ENCODE measurements at places on chromosomes 7 and 10. TPM values are rescaled to one million over a fixed set of nuclear protein-coding genes. Genes with fewer than 3 reads are reported as not detected.

C10orf53 gene
- total RNA-seq = not detected

SPDYE1 gene
- not detected for total RNA-seq

INA gene
- not detected for total RNA-seq

TRPV5 gene
- not detected for total RNA-seq

CPXM2 gene
- total RNA-seq = 2.6 TPM

C10orf62 gene
- total RNA-seq = 0.48 TPM

SFMBT2 gene
- 9.4 TPM for total RNA-seq

CTAGE8 gene
- total RNA-seq = 0.32 TPM

COA1 gene
- total RNA-seq = 66.4 TPM

PRSS58 gene
- not detected for total RNA-seq

DLX6 gene
- total RNA-seq = not detected

GNG11 gene
- 18.4 TPM for total RNA-seq

CLCN1 gene
- 0.08 TPM for total RNA-seq

MKI67 gene
- total RNA-seq = 2.4 TPM

- no peak for DNase-seq
Measured at GRCh38 chr10:129375912-129376311, 91.1 kb upstream of the MGMT start.

DNA sequence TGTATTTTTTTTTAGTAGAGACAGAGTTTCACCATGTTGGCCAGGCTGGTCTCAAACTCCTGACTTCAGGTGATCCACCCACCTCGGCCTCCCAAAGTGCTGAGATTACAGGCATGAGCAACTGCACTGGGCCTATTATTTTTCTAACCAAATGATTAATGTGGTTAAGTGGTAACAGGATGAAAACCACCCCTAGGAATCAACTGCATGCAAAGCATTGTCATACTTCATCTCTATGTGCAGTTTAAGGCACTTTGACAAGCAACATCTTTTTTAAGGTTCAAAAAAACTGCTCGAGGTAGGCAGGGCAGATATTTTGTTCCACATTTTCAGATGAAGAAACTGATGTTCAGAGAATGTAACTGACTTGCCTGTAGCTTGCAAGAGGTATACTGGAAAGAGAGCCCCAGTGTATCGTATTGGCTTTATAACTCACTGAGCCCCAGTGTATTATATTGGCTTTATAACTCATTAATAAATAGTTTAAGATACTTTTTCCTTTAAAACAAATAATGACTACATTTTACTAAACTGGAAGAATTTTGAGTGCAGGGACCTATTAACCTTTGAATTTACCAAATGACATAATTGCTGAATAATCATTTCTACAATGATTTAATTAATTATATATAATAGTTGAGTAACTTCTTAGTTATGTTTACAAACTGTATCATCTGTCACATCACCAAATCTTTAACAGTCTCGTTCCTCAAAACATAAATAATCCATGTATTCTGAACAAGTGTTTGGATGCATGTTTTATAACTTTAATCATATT, 38.1 kb downstream of the RTKN2 start:
- DNase-seq = no peak

DNA sequence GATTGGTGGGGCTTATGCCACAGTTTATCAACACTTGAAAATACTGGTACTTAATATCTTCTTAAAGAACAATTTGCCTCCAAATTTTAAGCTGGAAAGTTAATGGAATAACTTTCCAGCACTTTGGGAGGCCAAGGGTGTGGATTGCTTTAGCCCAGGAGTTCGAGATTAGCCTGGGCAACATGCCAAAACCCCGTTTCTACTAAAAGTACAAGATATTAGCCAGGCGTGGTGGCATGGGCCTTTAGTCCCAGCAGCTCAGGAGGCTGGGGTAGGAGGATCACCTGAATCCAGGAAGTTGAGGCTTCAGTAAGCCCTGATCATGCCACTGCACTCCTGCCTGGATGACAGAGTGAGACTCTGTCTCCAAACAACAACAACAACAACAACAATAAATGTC, 56.0 kb downstream of the PRF1 start:
- DNase-seq = peak; percentile 15

DNA sequence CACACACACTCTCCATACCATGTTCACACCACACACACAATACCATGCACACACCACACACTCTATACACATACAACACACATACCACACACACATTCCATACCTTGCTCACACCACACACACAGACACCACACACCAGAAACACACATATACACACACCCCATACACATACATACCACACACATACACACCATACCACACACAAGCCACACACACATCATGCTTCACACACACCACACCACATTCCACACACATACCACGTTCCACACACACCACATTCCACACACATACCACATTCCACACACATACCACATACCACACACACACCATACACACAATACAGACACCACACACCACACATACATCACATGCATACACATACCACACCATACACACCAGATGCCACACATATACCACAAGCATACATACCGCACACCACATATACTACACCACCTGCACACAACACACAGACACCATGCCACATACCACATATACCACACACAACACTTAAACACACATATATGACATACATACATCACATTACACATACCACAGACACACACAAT, 282.7 kb downstream of the POU6F2 start:
- no peak for DNase-seq

- peak; percentile 64 for DNase-seq
Measured at GRCh38 chr10:11178606-11179515, 161.2 kb downstream of the CELF2 start.

- peak; percentile 33 for DNase-seq
Measured at GRCh38 chr10:132363921-132364593, 32.1 kb downstream of the LRRC27 start.

DNA sequence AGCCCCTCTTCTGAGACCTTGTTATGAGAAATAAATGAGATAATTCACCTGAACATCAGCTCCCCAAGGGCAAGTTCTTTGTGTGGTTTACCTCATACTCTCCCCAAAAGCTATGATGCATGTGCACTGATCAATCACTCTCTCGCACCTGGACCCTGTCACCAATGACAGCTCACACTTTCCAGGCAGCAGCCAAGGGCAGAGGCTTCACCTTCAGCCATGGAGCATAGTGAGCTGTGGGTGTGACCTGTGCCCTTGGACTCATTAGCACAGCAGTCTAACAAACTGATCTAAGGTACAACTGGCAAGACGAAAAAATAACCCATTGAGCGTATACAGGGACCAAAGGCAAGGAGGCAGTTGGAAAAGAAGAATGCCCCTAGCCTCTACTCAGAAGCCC, 17.0 kb downstream of the PDE1C start:
- peak; percentile 46 for DNase-seq

GRCh38 chr7:67377939-67378862, 381.6 kb downstream of the TYW1 start:
- DNase-seq = peak; percentile 69

DNA sequence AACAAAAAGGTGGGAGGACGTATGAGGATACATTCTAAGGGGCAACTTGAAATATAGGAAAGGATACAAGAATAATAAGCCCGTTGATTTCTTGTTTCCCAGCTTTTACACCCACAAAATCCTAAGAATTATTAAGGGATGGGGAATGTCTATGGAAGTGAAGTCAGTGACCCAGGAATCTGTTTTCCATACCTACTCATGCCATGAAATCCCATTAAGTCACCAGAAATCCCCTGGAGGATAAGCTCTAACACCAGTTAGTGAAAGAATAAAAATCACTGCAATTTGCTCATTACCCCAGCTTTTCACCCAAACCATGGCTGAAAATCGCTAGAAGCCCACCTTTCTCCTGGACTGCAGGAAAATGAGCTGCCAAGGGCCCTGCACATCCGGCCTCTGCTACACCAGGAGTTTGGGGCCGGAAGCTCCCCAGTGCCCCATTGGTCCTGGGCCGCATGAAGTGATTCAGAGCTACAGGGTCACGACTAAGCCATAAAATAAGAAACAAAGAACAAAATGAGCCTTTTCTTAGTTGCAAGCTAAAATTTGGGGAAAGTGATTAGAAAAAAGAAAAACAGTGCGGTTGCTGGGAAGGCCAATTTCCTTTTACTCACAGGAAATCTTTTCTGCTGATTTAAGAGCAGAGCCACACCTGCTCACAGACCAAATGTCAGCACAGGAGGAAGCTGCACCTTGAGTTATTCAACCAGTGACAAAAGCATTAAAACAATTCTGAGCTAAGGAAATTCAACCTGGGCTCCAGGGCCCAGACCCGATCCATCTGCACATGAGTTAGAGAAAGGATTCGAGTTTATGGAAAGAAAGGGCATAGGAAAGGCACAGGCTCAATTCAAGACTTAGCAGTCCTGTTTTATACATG, 40.3 kb downstream of the HIPK2 start:
- no peak for DNase-seq

- no peak for DNase-seq
Measured at GRCh38 chr7:45570797-45571196, 3.4 kb upstream of the ADCY1 start.

DNA sequence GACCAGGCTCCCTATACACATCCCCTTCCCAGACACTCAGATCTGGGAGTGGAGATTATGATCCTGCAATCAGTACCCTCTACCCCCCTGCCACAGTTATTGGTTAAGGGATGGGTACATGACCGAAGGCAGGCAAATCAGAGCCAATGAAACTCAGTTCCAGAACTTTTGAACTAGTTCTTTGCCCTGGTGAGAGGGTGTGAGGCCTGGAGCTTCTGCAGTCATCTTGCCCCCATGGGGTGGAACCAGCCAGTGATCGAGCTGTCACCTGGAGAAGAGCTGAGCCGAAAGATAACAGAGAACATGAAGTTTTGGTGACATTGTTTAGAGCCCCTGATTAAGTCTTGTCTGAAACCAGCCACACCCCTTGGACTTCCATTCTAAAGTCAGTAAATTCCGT, 88.2 kb upstream of the DUSP5 start:
- DNase-seq = no peak

- no peak for DNase-seq
Measured at GRCh38 chr7:157469181-157470016, 132.6 kb downstream of the DNAJB6 start.

DNA sequence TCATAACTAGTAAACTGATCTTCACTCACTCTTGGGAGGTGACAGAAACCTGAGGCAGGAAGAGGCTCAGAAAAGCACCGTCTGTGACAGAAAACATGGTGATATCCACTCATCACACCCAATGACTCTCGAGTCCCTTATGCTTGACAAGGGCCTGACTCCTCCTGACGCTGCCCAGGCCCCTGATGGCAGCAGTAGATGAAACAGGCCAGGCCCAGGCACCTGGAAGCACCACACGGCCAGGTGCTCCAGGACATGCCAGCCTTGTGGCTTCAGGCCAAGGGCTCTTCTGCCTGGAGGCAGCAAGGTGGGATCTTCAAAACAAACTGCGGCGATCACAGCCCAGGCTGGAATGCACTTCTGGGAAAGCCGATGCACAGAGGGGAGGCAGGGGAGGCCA, 89.3 kb downstream of the MAD1L1 start:
- DNase-seq = peak; percentile 36

DNA sequence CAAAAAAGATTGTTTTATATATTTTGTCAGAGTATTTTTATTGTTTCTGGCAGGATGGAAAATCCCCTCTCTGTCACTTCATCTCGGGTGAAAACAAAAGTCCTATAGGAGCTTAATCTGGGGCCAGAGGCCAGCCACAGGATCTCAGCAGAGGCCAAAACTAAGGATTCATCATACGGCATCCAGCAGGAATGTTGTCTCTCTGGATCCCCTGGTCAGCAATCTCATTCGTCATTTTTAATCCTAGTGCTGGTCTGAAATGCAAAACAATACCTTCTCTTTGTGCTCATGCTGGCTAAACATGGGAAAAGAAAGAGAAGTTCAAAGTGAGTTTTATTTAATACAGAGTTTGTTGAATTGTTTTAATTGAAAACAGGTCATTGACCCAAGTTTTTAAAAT, 482.5 kb upstream of the AUTS2 start:
- no peak for DNase-seq

- DNase-seq = no peak
Measured at GRCh38 chr7:149559711-149560110, 62.1 kb upstream of the ZNF746 start.

DNA sequence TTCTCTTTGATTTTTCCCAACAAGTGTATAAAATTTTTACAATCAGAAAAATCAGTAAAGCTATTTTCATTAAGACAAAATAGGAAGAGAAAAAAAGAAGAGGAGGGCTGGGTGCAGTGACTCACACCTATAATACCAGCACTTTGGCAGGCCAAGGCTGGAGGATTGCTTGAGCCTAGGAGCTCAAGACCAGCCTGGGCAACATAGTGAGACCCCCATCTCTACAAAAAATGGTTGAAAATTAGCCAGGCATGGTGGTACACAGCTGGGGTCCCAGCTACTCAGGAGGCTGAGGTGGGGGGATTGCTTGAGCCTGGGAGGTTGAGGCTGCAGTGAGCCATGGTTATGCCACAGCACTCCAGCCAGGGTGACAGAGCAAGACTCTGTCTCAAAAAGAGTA, 172.3 kb downstream of the AKR1D1 start:
- DNase-seq = no peak

DNA sequence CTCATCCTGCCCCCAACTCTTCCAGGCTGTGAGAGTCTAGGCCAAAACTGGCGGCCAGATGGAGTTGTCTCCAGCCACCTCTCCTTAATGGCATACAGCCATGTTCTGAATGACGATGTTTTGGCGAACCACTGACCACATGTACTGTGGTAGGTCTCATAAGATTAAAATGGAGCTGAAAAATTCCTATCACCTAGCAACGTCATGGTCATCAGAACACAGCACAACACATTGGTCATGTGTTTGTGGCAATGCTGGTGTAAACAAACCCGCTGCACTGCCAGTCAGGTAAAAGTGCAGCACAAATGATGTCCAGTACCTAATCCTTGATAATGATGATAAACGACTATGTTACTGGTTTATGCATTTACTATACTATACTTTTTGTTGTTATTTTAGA, 290.0 kb upstream of the MKI67 start:
- DNase-seq = no peak

DNA sequence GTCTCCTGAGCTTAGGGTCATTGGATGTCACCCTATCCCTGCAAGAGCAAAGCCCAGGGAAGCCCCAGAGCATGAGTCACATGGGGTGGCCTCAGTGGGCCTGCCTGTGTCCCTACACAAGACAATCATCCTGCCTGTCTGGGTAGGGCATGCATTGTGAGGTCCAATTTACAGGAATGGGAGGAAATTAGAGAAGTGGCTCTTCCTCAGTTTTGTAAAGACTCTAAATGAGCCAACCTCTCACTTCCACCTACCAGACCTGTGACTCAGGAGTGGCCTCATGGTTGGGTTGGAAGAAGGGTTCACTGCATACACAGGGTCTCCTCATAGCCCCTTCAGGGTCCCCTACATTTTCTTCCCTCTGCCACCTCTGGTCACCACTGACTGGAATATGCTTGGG, 43.6 kb upstream of the SMNDC1 start:
- DNase-seq = no peak

GRCh38 chr7:149624006-149624405, 126.4 kb upstream of the ZNF746 start:
- DNase-seq = peak; percentile 53
